ENCODE measurements at places on chromosomes 1 and 21. TPM values are rescaled to one million over a fixed set of nuclear protein-coding genes. Genes with fewer than 3 reads are reported as not detected.
A peak's percentile ranks its signal among the peaks of the same experiment; 100 is the strongest.

- DNase-seq, result peak; percentile 41
Measured at GRCh38 chr1:1040004-1040991, 20.4 kb downstream of the AGRN start.

- no peak for DNase-seq
Measured at GRCh38 chr1:46001081-46001785, 131.2 kb downstream of the PIK3R3 start.

DNA sequence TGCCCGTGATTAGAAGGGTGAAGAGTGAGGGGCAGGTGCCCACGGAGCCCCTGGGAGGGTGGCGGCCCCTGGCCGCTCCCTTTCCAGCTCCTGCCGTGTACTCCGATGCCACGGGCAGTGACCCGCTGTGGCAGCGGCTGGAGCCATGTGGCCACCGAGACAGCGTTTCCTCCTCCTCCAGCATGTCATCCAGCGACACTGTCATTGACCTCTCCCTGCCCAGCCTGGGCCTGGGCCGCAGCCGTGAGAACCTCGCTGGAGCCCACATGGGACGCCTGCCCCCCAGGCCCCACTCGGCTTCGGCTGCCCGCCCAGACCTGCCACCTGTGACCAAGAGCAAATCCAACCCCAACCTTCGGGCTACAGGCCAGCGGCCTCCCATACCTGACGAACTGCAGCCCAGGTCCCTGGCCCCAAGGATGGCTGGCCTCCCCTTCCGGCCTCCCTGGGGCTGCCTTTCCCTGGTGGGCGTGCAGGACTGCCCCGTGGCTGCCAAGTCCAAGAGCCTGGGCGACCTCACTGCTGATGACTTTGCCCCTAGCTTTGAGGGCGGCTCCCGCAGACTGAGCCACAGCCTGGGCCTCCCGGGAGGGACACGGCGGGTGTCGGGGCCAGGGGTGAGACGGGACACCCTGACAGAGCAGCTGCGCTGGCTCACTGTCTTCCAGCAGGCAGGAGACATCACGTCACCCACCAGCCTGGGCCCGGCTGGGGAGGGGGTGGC, 22.0 kb downstream of the PANK4 start:
- no peak for DNase-seq

The PCBP3 gene
- 13.8 TPM for total RNA-seq

The KCNE2 gene
- total RNA-seq, result not detected

DNA sequence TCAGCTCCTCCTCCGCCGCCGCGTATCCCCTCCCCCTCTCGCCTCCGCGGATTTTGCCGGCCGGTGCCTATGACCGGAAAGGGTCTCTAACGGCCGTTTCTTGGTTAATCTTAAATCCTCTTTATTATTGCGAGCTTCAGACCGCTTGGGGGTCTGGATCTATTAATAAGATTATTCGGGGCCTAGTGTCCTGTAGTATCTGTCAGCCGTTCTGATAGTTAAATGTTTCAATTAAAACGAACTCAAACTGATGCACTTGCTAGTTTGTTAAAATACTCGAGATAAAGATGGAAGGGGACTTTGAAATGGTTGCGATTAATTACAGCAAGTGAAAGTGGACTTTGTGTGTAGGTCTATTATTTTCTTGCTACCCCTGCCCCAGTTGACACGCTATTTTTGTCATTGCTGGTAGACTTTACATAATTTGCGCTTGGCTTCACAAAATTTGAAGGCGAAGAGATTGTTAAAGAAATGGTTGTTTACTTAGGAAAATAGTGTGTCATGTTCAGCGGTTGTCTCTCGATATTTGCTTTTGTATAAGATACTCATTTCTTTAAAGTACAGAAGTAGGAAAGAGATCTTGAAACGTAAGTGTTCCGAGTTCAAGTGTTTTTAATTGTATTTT, 779 bp downstream of the SON start:
- peak; percentile 67 for DNase-seq

DNA sequence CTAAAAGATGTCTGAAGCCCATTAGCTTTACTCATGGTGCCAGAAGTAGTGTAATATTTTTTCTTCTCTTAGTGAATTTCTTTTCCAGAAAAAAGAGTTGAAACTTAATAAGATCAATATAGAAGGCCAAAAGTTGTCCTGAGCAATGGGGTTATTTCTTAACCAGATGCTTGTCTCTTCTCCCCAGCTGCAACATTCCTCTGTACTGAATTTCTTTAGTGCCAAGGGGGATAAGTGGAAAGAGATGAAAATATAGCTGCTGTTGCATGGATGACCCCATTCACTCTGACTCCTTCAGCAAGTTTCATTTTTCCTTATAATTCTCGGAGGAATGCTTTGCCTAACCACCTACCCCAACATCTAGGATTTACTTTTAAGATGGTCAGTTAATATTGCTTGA, 675.0 kb downstream of the USP25 start:
- no peak for DNase-seq

- DNase-seq, result peak; percentile 19
Measured at GRCh38 chr1:905071-905749, 18.5 kb upstream of the SAMD11 start.

DNA sequence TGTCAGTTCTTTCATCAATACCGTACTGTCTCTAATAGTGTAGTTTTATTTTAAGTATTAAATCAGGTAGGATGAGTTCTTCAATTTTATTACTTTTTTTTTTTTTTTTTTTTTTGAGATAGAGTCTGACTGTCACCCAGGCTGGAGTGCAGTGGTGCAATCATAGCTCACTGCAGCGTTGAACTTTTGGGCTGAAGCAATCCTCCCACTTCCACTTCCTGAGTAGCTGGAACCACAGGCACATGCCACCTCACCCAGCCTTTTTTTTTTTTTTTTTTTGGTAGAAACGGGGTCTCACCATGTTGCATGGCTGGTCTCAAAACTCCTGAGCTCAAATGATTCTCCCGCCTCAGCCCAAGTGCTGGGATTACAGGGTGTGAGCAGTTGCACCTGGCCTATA, 44.3 kb downstream of the INAVA start:
- DNase-seq, result no peak

All from breast epithelium (tissue), 4 donors.